ENCODE measurements at places on chromosomes 12 and 14.

GRCh38 chr14:80446356-80446755 is 235.1 kb upstream of the DIO2 start:
- DNase-seq: no peak

DNA sequence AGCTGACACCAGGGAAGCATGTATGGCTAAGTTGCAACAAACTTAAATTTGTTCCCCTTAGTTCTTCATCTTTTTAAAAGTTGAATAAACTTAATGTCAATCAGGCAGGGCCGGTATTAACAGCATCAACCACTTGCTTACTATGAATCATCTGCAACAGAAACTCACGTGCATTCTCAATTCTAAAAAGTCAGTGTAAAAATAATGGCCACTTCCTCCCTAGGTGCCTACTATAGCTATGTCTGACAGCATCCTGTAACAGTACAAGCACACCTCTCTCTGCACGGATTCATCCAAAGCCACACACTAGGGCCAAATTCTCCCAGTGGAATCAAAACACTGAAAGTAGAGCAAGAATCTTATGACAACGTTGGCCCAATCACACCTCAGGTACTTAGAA is 48.6 kb downstream of the PPP1R36 start:
- no peak for DNase-seq

DNA sequence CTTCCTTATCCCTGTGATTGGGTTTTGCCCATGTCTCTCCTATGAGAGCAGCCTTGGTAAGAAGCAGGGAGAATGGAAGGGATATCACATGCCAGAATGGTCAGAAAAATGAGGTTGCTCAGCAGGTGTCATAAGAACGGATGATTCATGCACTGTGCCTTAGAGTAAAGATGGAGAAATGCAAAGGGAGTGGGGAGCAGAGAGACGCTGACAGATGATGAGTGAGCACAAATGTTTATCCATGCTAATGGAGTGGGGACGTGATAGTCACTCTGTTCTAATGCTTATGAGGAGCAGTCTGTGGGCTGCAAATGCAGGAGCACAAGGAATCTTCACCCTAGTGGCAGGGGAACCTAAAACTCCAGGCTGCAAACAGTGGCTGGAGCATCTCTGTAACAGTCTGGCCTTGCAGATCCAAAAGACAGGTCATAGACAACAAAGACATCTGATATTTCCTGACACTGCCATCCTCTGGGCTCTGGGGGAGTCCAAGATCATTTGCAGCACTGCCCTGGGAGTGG is 243.2 kb downstream of the CACNA1C start:
- no peak for DNase-seq

DNA sequence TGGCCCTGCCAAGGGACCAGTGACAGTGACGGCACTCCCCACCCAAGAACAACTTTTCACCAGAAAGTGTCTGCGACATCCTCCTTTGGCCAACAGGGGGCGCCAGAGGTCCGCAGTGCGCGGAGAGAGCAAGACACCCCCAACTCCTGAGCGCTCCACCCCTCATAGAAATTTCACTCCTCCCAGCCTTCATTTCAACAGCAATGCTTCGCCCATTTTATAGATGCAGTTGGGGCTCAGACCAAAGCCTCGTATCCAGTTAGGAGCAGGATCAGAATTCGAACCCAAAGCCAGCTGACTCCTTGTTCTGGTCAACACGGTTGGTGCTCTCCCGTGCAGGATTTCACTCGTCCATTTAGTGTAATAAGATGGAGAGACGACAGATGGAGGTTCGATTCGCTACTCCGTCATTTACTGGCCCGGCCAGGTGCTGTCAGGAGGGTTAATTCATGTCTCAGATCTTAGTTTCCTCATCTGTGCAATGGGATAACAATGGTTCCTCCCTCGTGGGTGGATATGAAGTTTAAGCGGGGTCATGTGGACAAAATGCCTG is 2.4 kb upstream of the POP5 start:
- peak; percentile 94 for DNase-seq

GRCh38 chr12:111359231-111359913 is 9.5 kb downstream of the PHETA1 start:
- DNase-seq: peak; percentile 74

DNA sequence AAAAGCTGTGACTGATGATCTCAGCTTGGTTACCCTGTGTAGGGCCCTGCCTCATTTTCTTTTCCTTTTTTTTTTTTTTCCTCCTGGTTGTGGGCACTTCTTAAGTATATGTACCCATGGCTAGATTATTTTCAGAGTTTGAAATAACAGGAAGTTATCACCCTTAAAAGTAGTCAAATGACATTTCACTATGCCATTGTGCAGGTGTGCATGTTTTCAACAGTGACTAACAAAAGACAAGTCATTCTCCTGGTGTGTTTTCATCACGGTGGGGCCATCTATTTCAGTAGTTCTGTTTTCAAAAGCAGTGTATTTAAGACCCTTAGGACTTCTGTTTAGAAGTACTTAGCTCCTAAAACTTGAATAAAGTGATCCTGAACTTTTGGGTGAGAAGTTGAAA is 15.0 kb downstream of the GABARAPL1 start:
- DNase-seq: no peak

DNA sequence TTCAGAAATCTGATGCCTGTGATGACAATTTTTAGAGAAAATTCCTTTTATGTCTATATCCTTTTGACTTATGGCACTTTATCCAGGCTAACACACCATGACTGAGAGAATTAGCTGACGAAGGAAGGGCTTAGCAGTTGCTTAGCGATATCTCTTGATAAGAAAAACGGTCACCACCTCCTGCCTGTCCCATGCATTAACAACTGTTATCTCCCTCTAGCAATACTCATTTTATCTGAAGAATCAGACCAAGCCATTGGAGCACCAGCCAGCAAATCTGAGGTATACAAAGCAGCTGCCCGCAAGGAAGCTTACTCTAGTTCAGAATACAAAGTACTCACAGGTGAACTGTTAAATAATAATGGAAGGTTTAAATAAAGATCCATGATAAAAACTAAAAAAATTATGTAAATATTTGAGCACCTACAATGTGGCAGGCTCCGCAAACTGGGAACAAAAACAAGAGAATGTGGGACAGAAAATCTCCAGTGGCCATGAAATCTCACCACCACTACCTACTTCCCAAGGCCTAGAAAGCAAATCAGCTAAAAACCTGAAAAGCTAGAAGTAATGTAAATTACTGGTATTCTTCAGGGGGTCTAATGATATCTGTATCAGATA is 24.3 kb downstream of the PPM1H start:
- no peak for DNase-seq

DNA sequence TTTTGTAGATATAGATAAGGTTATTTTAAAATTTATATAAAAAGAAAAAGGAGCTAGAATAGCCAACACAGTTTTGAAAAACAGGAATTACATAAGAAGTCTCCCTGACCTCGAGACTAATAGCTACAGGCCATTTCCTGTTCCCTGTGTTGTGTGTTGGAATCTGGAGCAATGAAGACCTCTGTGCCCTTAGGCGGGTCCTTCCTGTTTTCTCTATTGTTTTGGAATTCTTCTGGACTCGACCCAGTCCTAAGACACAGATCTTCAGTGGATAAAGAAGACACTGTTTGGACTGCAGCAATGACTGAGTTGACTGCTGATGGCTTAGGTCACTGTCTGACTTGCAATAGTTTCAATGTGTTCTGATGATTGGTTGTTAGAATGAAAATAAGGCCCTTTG is 26.2 kb downstream of the SNRPF start:
- DNase-seq: no peak

DNA sequence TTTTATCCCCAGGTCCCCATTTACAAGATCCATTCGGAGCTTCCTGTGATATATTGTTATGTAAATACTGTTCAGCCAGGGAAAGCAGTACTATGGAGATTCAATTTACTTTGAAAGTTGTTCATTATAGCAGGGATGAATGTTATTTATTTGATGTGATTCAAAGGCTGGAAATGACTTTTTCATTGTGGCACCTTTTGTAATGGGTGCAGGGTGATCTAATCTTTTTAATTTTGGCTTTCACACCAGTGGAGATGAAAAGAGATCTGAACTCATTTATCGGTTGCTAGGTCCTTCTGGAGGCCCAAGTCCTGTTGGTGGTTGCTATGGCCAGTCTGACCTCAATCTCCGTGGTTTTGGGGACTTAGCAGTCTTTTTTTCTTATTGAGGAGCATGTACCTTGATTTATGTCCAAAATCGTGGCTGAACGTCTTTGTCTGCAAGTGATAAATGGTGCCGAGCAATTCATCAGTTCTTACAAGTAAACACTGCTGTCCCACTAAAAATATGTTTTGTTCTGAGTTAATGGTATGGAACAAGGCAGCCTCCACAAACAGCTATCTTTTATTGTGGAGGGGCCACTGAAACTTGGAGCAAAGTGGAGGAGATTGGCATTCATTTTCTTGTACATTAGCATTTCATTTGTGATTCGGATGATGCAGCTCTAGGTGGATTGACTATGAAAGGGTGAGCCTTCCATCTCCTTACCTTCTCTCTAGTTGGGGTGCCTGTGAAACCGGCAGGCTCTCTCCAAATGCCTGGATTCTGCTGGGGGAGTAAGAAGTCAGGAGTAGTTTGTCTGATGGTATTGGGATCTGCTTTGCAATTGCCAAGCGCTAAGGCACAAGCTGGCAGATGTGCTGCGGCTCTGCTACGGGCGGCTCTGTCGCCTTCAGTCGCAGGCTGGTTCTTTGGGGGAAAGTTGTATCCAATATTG is 2.0 kb downstream of the RMST start:
- DNase-seq: no peak

GRCh38 chr12:109902891-109903418 is 2.9 kb downstream of the TCHP start:
- no peak for DNase-seq
